Pericardium fibroblast (primary cell): ENCODE measurements at places on chromosomes 2 and 18. TPM values are rescaled to one million over a fixed set of nuclear protein-coding genes. Genes with fewer than 3 reads are reported as not detected.

KIAA2012 gene
- total RNA-seq = not detected in 2 replicates

MYL12B gene
- total RNA-seq = 283 and 526 TPM in 2 replicates

C2orf76 gene
- 9.8 and 18.2 TPM in 2 replicates for total RNA-seq

OR6B2 gene
- total RNA-seq = not detected in 2 replicates

MFSD2B gene
- total RNA-seq = 0.60 TPM in 1 of 2 replicates, not detected in the other

ANTXR1 gene
- 81.8 and 131 TPM in 2 replicates for total RNA-seq

CCDC74B gene
- 2.0 and 28.4 TPM in 2 replicates for total RNA-seq

TAF4B gene
- 3.0 and 3.6 TPM in 2 replicates for total RNA-seq

GATA6 gene
- 36.8 and 89.5 TPM in 2 replicates for total RNA-seq

STARD6 gene
- total RNA-seq = not detected in 2 replicates

IL36A gene
- not detected in 2 replicates for total RNA-seq

HRH4 gene
- total RNA-seq = not detected in 2 replicates

PLCL1 gene
- 5.8 and 5.9 TPM in 2 replicates for total RNA-seq

PAX8 gene
- 0.35 and 2.0 TPM in 2 replicates for total RNA-seq

TUBA4B gene
- not detected in 2 replicates for total RNA-seq

RTKN gene
- 11.8 and 15.3 TPM in 2 replicates for total RNA-seq

LCT gene
- not detected in 2 replicates for total RNA-seq

ALPP gene
- not detected in 2 replicates for total RNA-seq

KIF1A gene
- under 0.01 TPM in 1 of 2 replicates, not detected in the other for total RNA-seq

ASB18 gene
- total RNA-seq = not detected in 2 replicates
